CD8-positive, alpha-beta memory T cell (primary cell): ENCODE measurements at places on chromosomes 1 and 21. TPM values are rescaled to one million over a fixed set of nuclear protein-coding genes. Genes with fewer than 3 reads are reported as not detected.
A peak's percentile ranks its signal among the peaks of the same experiment; 100 is the strongest.

- no peaks in the 10 kb centered on the region for H3K36me3 ChIP-seq
- no peak overlapping the region for H3K4me3 ChIP-seq
- no peak for DNase-seq
- H3K4me1 ChIP-seq: peaks cover 7% of the 10 kb centered on the region
Measured at GRCh38 chr1:78043436-78043835, 2.3 kb upstream of the GIPC2 start.

GRCh38 chr1:31715087-31715872 lies 11.5 kb upstream of the COL16A1 start:
- peak overlapping the region; percentile 26 for H3K4me3 ChIP-seq
- no peaks in the 10 kb centered on the region for H3K36me3 ChIP-seq
- no peak for DNase-seq
- H3K27ac ChIP-seq: no peak overlapping the region

Gene INSRR
- not detected for total RNA-seq

Gene GPR61
- not detected for total RNA-seq

DNA sequence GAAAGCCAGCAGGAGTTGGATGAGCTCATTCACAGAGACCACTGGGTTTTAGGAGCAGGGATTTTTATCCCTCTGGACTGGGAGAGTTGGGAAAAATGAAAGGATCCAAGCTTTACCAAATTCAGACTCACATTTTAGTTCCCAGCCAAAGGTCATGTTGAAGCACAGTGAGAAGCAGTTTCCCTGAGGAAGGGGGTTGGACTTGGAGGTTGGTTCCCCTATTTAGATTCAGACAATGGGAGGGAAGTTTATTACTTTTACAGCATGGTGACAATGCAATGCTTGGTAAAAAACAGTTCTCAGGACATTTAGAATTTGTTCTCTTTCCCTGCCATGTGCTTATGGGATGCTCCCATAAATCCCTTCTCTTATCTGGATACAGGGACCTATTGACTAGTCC lies 57.3 kb upstream of the ZNF648 start:
- H3K4me1 ChIP-seq: no peaks in the 10 kb centered on the region
- DNase-seq: no peak
- no peaks in the 10 kb centered on the region for H3K36me3 ChIP-seq
- no peak overlapping the region for H3K27ac ChIP-seq

GRCh38 chr1:20150326-20150705 lies 11.2 kb downstream of the PLA2G2F start:
- H3K4me1 ChIP-seq: no peaks in the 10 kb centered on the region
- DNase-seq: no peak
- no peak overlapping the region for H3K4me3 ChIP-seq

Gene AQP10
- not detected for total RNA-seq

Gene CGN
- 1.1 TPM for total RNA-seq
